ENCODE measurements at places on chromosomes 13 and 19.
A peak's percentile ranks its signal among the peaks of the same experiment; 100 is the strongest.

GRCh38 chr13:62704875-62705274 lies 1289.2 kb upstream of the PCDH20 start:
- DNase-seq = no peak

- DNase-seq = no peak
Observed at GRCh38 chr19:35083691-35084508, 31.7 kb upstream of the FXYD3 start.

DNA sequence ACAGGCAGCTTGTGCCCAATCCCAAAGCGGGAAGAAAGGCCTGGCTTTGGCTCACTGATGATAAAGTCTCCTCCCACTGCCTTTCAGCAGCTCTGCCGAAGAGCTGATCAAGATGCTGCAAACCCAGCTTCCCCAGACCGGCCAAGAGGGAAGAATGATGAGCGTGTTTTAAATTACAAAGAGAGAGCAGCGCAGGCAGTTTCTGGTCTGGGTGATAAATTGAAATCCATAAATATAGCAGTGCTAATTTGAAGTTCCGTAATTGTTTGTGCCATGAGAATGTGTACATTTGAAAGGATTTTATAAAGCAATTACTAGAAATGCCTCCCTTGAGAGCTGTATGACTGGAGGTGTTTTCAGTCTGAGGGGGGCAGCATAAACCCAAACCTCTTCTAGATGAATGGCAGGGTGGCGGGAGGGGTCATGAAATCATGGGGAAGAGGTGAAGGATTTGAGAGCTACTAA lies 171.8 kb downstream of the STK24 start:
- no peak for DNase-seq

DNA sequence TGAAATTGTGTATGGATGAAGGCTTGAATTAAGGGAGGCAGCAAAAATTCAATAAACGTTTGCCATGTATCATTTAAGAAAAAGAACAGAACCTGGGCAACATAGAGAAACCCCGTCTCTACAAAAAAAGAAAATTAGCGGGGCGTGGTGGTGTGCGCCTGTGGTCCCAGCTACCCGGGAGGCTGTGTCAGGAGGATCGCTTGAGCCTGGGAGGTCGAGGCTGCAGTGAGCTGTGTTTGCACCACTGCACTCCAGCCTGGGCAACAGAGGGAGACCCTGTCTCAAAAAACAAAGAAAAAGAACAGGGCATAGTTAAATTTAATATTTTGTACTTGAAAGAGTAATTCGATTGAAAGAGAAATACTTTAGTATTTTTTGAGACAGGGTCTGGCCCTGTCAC lies 1.4 kb downstream of the UBA2 start:
- DNase-seq = no peak

- DNase-seq = no peak
Observed at GRCh38 chr13:100788540-100788939, 113.9 kb upstream of the TMTC4 start.

GRCh38 chr13:53131361-53131760 lies 102.7 kb downstream of the OLFM4 start:
- no peak for DNase-seq

DNA sequence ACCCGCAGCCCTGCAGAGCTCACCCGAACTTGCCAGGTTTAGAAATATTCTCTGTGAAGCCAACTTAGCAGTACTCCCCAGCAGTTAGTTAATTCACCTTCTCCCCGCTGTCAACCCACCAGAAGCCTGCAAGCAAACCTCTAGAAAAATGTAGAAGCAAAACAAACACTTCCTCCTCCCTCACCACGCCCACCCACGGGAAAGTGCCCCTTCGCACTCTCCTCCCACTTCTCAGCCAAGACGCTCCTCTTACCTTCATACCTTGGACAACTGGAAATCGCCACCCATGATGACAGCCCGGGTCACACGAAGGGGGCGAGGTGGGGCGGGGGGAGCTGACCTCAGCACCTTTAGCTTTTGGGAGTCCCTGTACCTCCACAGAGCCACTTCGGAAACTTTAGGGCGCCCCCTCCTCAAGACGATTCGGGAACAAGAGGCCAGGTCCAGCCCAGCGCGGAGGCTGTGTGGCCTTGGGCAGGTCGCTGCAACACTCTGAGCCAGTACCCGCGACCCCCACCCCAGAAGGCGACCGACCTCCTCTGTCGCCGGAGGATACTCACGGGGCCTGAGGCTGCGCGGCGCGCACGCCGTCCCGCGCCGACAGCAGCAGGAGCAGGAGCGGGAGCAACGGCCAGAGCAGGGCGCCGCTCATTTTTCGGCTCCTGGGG lies 485 bp downstream of the CPAMD8 start:
- DNase-seq = peak; percentile 31

- DNase-seq = no peak
Observed at GRCh38 chr13:73522937-73523336, 464.1 kb downstream of the KLF5 start.

DNA sequence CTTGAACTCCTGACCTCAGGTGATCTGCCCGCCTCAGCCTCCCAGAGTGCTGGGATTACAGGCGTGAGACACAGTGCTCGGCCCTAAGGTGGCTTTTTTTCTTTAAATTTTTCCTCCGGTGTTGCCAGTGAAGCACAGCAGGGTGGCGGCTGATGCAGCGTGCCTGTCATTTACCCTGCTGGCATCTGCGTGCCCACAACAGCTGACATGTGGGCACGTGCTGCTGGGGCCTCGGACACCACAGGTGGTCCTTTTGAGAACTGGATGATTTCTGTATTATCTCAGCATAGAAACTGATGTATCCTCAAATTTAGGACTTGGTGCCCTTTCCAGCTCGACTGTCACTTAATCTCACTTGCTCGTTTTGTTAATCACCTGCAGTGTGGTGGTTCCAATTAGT lies 31.2 kb upstream of the TEX29 start:
- no peak for DNase-seq

DNA sequence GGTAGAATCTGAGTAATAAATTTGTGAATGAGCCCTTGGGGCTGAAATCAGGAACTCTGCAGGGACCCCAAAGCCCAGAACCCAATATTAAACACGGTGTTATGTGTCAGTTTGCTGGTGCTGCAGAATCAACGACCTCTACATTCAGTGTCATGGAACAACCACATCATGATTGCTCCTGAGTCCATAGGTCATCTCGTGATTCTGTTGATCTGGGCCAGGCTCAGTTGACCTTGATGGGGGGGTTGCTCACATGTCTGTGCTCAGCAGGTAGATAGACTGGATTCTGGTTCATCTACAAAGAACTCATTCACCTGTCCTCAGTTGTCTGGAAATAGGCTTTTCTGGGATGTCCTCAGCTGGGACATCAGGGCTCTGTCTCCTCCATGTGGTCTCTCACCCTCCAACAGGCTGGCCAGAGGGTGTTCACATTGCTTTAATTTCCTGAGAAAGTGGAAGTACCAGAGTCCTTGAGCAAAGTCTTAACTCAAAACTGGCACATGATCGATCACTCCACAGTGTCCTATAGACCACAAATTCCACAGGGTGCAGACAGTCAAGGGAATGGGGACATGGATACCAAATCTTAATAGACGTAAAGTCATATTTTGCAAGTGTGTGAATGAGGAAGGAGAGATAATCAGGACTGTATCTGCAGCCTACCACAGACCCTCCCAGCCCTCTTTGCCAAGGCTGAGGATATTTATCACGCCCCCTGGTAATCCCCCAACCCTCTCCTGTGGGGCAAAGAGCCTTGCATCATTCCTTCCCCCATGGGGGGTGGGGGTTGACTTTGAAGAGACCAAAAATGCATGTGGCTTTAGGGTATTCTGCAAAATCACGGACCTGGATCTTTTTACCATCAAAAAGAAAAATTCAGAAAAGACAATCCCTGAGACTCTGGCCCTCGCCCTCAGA lies 39.3 kb upstream of the IGFL1 start:
- DNase-seq = no peak

GRCh38 chr19:648305-648704 lies 8.6 kb downstream of the FGF22 start:
- no peak for DNase-seq

DNA sequence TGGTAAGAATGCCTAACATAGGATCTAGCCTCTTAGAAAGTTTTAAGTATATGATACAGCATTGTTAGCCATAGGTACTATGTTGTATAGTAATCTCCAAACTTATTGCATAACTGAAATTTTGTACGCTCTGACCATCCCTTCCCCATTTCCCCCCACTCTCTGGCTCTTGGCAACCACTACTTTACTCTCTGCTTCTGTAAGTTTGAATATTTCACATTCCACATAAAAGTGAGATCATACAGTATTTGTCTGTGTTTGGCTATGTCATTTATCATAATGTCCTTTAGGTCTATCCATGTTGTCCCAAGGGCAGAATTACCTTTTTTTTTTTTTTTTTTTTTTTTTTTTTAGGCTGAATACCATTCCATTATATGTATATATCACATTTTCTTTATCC lies 396.9 kb downstream of the DLEU7 start:
- no peak for DNase-seq
